ENCODE measurements at places on chromosomes 1 and 21.

- DNase-seq = no peak
Observed at GRCh38 chr1:170351366-170351946, 180.5 kb upstream of the GORAB start.

DNA sequence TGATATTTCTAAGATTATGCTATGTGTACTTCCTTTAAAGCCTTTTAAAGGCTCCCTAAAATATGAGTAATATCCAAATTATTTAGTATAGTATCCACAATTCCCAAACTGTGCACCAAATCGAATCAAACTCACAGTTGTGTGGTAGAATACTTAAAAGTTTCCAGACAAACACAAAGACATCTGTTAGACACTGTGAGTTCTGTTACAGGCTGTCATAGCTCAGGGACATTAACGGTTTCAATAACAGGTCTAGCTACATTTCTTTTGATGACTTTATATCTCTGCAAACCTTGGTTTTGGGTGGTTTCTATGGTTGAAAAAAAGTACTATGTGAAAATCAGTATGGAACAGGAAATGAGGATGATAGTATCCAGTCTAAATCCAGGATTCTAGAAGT, 36.9 kb upstream of the NEK7 start:
- DNase-seq = no peak

- no peak for DNase-seq
Observed at GRCh38 chr1:226223157-226223785, at the start of gene MIXL1. MIXL1 (plus strand) TSS chr1:226223664; CDS start chr1:226223682, 18 bp downstream.

- no peak for DNase-seq
Observed at GRCh38 chr1:3074297-3074741, 5.3 kb downstream of the PRDM16 start.

DNA sequence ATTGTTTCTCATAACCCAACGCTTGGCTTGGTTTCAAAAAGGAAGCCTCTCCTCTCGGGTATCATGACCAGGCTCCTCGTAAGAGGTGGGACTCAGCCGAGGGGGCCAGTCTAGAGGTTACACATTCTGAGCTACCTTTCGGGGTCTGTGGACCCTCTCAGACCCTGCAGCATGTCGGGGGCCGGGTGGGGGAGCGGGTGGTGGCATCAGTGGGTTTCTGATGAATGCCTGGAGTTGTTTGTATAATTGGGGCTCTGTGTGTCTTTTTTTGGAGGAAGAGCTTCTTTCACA, 229.3 kb downstream of the CAMTA1 start:
- DNase-seq = no peak

GRCh38 chr1:110393691-110394492, 3.1 kb upstream of the SLC16A4 start:
- DNase-seq = no peak

DNA sequence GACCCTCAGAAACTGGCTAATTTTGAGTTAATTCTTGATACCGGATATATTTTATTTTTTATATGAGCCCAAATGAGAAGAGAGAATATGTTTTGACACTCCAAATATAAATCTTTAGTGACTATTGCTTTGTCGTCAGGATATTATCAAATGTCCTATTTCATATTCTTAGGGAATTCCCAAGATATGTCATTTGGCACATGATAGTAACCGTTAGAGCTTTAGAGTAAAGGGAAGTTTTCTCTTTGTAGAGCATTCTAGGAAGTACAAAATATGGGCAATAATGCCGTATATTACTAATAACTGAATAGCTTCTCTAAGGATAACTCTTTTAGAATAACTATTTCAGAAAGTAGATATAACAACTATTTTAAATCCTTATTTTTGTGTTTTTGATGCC, 8.3 kb upstream of the AMY2B start:
- no peak for DNase-seq

- DNase-seq = no peak
Observed at GRCh38 chr1:108036796-108037562, 72.0 kb upstream of the VAV3 start.

GRCh38 chr1:160429702-160430535, 29.6 kb downstream of the VANGL2 start:
- peak; percentile 92 for DNase-seq

DNA sequence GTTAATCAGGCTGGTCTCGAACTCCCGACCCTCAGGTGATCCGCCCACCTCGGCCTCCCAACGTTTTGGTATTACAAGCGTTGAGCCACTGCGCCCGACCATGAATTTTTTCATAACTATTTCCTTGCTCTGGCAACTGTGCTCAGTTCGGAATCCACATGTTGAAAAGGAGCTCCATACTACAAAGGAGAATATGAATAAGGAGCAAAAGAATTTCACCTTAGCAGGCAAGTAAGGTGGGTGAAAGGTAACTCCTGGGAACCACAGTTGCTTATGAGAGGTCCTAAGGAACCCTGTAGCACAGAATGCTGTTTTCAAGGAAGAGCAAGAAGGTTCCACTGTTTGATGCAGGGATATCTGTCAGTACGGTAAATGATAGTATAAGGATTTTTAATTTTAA, 29.9 kb upstream of the NADK start:
- DNase-seq = no peak

GRCh38 chr1:45299981-45300668, 26.6 kb upstream of the HPDL start:
- DNase-seq = peak; percentile 57

- no peak for DNase-seq
Observed at GRCh38 chr1:91894036-91894761, 8.2 kb upstream of the TGFBR3 start.

GRCh38 chr1:192633533-192634253, 2.3 kb upstream of the RGS13 start:
- no peak for DNase-seq

DNA sequence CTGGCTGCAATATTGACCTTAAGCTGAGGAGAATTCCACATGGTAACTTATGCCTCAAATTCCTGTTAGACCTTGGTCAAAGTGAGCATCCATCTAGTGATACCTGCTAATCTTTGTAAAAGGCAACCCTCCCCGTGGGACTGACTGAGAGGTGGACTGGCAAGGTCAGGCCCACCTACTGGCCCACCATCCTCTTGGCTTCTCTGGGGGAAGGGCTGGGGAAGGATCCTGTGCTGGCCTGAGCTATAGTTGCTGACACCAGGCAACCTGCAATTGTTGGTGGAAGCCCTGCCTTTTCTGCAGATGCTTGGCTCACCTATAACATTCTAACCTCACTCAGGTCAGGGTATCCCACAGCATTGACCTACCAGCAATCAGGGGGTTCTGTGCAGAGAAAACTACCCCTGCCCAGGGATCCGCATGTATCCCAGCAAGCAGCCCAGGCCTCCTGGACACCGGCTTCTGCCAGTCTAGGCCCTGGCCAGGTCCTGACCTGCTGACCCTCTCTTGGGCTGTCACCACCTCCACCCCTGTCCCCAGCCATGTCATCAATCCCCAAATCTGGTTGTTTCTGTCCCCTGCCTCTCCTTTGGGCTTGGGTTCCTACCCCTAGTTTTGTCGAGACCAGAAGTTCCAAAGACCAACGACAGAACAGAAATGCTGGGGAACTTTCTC, 108.1 kb upstream of the EDN2 start:
- DNase-seq = no peak

DNA sequence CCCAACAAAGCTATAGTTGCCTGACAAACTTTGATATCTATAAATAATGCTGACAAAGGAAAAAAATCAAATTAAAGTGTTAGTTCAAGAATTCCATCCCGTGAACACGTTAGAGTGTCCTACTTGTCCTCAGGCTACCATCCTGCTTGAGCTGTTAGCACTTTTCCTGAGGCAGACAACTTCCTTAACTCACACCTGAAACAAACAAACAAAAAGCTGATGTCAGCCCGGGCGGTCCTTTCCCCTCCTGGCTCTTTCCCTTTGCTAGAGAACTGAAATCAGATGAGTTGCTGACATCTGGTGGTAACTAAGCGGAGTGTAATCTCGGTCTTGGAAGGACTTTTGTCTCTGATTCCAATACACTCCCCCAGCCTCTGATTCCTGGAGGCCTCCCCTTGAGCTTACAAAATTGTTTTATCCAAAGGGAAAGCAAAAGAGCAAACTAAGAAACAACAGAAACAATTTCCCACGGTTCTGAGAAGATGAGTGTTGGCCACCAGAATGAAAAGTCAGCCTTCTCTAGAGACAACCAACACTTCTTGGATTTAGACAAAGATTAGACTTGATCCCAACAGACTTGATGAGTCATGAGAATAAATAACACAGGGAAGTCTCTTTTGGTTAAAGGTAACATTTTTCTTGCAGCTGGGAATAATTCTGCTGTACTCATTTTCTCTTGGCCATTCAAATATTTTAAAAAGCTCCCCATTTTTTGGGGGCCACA, 135.4 kb downstream of the PROX1 start:
- peak; percentile 13 for DNase-seq

- no peak for DNase-seq
Observed at GRCh38 chr1:27934818-27935549, at the start of gene SMPDL3B. SMPDL3B (plus strand) TSS chr1:27935000; CDS start chr1:27935184, 184 bp downstream.

DNA sequence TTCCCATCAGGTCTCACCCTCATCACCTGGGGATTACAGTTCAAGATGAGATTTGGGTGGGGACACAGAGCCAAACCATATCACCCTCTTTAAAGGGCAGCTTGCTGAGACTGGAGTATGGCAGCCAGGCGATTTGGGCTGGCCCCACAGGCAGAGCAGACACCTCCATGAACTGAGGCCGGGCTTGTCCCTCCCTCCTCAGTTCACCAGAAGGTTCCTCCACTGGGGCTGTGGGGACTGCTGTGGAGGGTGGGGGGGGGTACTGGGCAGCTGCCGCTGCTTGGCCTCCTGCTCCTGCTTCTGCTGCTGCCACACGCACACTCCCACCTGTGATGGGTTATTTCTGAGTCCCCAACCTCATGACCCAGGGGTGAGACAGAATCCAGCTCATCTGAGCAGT, 53.9 kb upstream of the PDE9A start:
- no peak for DNase-seq

DNA sequence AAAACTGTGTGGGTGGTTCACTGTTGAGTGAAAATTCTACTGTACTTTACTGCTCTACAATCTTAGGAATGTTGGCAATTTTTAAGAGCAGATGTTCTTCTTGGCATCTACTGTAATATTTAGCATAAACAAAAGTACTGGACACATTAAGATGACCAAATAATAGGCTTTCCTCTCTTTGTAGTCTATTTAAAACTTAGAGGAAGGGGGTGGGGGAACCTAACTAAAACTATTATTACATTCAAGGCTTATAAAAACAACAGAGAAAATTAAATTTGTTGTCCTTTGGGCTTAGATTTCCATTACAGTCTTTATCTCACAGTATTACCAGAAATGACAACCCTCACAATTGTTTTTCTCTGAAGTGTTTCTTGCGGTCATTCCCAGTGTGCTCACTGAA, 181.2 kb downstream of the PLPPR4 start:
- DNase-seq = no peak

DNA sequence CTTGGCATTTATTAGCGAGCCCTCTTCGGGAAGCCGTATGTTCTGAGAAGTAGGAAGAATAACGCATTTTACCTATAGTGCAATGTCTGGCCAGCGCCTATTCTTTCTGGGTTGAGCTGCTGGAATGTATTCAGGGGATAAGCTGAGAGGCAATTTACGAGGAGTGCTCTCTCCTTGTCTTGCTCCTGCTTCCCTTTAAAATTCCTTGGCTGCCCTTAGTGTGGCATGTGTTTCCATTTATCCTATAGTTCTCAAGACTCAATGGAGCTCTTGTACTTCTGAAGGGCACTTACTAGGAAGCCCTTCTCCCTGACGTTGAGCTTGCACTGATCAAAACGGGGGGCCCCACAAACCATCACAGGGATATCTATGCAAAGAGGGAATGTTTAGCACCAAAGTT, 364.6 kb downstream of the DISC1 start:
- DNase-seq = no peak

DNA sequence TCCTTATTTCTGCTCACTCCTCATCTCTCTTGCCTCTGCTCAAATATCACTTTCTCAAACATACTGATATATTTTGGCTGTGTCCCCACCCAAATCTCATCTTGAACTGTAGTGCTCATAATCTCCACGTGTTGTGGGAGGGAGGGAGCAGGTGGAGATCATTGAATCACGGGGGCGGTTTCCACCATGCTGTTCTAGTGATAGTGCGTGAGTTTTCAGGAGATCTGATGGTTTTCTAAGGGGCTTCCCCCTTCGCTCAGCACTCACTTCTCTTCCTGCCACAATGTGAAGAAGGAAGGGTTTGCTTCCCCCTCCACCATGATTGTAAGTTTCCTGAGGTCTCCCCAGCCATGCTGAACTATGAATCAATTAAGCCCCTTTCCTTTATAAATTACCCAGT, 26.6 kb downstream of the ZBTB8OS start:
- DNase-seq = no peak

GRCh38 chr1:26991310-26992116, 2.0 kb upstream of the TRNP1 start:
- no peak for DNase-seq
